Thyroid gland (tissue), 4 donors: ENCODE measurements at places on chromosomes 1 and 21.

DNA sequence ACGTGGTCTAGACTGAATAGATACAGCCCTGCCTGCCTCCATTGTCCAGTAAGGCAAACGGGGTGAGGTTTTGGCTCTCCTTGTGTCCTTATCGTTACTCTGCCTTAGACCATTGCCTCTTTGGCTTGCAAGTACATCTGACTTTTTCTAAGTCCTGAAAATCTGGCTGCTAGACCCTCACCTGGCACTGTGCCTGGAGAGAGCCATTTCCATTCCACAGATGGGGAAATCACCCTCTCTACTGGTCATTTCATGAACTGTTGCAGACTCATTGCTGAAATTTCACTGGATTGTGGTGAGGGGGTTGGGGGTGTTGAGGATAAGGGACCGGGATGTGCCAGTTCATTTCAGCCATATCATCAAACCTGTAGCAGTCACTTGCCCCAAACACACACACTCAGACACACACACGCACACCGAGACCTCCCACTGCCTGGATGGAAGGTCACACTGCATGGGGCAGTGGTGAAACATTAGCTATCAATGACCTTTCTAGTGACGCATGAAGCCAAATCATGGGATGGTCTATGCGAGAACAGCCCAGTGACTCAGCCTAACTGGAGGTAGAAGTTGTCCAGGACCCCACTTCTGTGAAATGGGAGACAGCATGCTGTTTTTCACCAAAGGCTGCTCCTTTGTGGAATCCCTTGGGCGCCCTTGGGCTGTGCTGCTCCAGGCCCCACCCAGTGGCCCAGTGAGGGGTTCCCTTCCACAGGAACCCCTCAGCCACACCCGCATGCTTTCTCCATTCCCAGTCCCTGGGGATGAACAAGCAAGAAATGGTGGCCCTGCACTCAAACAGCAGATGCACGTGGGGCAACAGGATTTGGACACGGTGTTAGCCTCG lies 34.9 kb upstream of the VASH2 start:
- H3K27me3 ChIP-seq = no peaks in the 10 kb centered on the region
- DNase-seq = peak; percentile 72
- H3K36me3 ChIP-seq = no peaks in the 10 kb centered on the region
- H3K4me3 ChIP-seq = no peak overlapping the region
- no peak overlapping the region for H3K27ac ChIP-seq

DNA sequence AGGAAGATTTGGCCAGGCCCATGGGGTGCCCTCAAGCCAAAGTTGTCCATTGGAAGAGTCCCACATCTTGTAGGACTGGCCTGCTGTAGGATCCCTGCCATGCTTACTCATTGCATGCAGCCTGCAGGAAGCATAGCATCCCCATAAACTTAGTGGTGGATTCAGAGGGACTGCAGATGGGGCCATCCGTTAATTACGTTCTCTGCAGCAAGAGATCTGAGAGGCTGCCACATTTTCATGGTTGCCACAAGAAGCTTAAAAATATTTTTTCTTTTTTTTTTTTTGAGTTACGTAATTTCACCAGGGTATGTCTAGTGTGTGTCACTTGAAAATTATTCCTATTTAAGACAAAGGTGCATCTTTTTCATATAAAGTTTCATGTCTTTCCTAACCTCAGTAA lies 329.7 kb upstream of the USP24 start:
- H3K4me1 ChIP-seq = no peaks in the 10 kb centered on the region
- no peak for DNase-seq
- no peaks in the 10 kb centered on the region for H3K36me3 ChIP-seq

GRCh38 chr1:165487921-165488320 lies 43.0 kb upstream of the RXRG start:
- DNase-seq = no peak
- no peaks in the 10 kb centered on the region for H3K27me3 ChIP-seq

- H3K27me3 ChIP-seq = no peaks in the 10 kb centered on the region
- DNase-seq = no peak
- no peaks in the 10 kb centered on the region for H3K36me3 ChIP-seq
- H3K27ac ChIP-seq = no peak overlapping the region
- no peaks in the 10 kb centered on the region for H3K4me1 ChIP-seq
- H3K4me3 ChIP-seq = no peak overlapping the region
Measured at GRCh38 chr21:20661745-20662422, 336.3 kb upstream of the NCAM2 start.

DNA sequence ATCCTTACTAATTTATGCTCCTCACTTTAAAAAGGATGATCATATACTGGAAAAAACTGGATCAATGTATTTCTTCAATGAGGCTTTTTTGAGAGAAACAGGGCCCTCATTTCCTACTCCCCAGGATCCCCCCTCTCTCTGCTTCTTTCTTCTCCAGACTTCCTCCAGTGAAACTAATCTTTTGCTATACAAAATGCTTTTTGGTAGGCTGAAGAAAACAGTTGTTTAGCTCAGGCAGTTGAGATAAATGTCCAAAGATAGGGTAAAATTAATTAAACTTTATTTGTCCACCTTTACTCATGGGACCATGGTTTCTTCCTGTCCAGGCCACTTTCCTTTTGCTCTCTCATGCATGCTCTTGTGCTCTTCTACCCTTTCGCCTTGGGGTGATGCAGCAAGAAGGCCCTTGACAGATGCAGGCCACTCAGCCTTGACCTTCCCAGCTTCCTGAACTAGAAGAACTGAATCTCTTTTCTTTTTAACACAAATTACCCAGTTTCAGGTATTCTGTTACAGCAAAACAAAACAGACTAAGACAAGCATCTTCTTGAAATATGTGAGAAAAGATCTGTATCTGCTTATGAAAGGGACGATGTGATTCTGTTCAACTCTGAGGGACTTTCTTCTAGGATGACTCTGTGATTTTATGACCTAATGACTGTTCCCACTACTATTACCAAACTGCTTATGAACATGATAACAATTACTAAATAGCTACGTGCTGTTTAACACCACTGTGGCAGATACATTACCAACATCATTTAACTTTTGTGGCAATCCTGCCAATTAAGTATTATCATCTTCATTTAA lies 63.7 kb downstream of the NVL start:
- no peaks in the 10 kb centered on the region for H3K36me3 ChIP-seq
- no peaks in the 10 kb centered on the region for H3K27me3 ChIP-seq

- no peak overlapping the region for H3K27ac ChIP-seq
- H3K27me3 ChIP-seq = no peaks in the 10 kb centered on the region
- peak; percentile 59 for DNase-seq
- H3K4me3 ChIP-seq = no peak overlapping the region
Measured at GRCh38 chr1:222106377-222106776, 364.5 kb upstream of the DUSP10 start.

DNA sequence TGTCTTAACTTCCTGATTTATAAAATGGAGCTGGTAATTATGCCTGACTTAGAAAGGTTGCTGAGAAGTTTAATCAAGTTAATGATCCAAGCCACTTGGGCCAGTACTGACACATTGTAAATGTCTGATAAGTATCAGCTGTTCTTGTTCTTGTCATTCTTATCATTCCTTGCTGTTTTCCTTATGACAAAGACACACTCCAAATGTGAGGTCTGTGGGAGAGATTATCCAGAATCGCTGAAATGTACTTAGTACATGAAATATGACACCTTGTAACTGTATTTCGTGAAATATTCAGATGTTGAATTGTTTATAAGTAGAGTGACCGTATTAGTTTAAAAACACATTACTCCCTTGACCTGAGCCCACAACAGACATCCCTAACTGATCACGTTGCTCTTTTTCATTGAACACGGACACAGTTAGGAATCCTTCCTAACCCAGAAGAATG lies 6.1 kb downstream of the AADACL4 start:
- H3K27ac ChIP-seq = no peak overlapping the region
- no peak for DNase-seq
- H3K4me1 ChIP-seq = no peaks in the 10 kb centered on the region
- H3K4me3 ChIP-seq = no peak overlapping the region
- no peaks in the 10 kb centered on the region for H3K36me3 ChIP-seq
- no peaks in the 10 kb centered on the region for H3K27me3 ChIP-seq
